ENCODE measurements at places on chromosomes 2 and 18. TPM values are rescaled to one million over a fixed set of nuclear protein-coding genes. Genes with fewer than 3 reads are reported as not detected.

Gene MYO1B
- 2.0 TPM for polyA plus RNA-seq

Gene FIGN
- not detected for polyA plus RNA-seq

Gene MAB21L4
- polyA plus RNA-seq: not detected

Gene L3MBTL4
- 0.61 TPM for polyA plus RNA-seq

Gene HOXD12
- not detected for polyA plus RNA-seq

Gene TSGA10
- polyA plus RNA-seq: 19.7 TPM

Gene SAP130
- polyA plus RNA-seq: 12.0 TPM

Gene ARMC9
- 1.2 TPM for polyA plus RNA-seq
